ENCODE measurements at places on chromosomes 1 and 21. TPM values are rescaled to one million over a fixed set of nuclear protein-coding genes. Genes with fewer than 3 reads are reported as not detected.

GRCh38 chr1:18316764-18317163 is 164.0 kb upstream of the KLHDC7A start:
- H3K4me3 ChIP-seq = no peak overlapping the region
- no peaks in the 10 kb centered on the region for H3K36me3 ChIP-seq
- H3K27ac ChIP-seq = no peak overlapping the region
- no peaks in the 10 kb centered on the region for H3K4me1 ChIP-seq
- DNase-seq = no peak

DNA sequence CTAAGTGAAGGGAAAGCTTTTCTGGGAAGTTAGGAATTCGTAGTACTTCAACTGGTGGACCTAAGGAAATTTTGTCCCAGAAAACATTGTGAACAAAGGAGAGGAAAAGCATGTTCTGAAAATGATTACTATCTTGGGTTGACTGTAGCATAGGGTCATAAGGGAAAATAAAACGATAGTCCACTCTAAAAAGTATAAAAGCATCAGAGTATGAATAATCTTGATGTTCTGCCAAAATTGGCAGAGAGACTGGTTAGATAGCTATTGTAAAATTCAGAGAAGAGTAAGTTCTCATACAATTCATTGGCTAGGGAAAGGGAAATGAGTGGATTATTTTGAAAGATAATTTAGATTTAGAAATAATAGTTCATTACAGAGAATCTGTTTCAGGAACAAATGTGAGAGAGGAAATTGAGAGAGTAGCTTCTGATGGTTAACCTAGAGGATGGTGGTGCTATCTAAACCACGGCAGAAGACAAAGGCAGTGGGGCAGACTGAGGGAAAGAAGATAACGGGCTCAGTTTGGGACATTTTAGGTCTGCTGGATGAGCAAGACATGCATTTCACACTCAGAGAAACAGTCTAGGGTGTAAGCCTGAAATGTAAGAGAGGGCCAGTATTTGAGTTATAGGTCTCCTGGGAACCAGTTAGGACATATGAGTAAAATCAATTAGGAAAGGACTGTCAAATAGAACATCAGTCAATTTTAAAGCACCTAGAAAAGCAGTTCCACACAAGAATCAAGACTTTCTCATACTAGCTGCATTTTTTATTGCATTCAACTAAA is 799.3 kb upstream of the CXADR start:
- no peaks in the 10 kb centered on the region for H3K4me1 ChIP-seq
- H3K27me3 ChIP-seq = no peaks in the 10 kb centered on the region
- H3K36me3 ChIP-seq = no peaks in the 10 kb centered on the region
- DNase-seq = no peak

DNA sequence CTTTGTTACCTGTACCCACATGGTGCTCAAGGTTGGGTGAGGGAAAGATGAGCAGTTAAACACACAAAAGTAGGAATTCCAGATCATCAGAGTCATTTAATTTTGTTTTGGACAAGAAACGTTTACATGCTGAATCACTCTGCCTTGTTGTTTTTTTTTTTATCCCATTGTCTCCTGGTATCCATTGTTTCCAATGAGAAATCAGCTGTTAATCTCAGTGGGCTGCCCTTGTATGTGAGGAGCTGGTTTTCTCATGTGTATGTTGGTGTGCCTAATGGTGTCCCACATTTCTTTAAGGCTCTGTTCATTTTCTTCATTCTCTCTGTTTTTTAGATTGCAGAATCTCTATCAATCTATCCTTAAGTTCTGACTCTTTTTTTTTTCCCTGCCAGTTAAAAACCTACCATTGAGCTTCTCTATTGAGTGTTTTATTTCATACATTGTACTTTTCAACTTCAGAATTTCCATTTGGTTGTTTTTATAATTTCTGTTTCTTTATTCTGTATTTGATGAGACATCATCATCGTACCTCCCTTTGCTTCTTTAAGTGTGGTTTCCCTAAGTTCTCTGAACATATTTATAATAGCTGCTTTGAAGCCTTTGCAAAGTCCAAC is 8.8 kb upstream of the OBSCN start:
- no peaks in the 10 kb centered on the region for H3K4me1 ChIP-seq
- no peak overlapping the region for H3K4me3 ChIP-seq
- H3K27ac ChIP-seq = no peak overlapping the region
- peaks cover 24% of the 10 kb centered on the region for H3K36me3 ChIP-seq
- peaks cover 2% of the 10 kb centered on the region for H3K27me3 ChIP-seq

DNA sequence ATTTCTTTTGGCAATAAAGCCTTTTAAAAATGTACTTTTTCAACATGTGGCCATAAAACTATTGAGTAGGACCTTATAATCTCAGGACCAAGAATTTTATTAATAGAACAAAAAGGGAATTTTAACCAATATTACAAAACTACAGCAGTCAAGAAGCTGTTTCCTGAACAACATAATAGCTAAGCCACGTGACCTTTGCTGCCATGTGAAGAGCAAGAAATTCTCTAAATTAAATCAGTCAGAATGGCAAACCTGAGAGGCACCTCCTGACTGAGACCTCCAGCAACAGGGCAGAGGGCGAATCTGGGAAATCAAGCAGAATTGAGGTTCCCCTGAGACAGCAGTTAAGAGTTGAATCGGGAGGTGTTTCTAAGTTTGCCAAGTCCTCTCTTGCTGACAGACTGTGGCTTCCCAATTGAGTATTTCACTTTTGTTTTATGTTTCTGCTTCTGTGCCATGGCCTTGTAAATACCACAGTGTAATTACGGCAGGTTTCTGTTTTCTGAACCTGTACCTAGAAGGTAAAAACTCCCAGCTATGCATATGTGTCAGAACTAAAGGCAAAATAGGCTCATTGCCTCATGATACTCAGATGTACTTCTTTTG is 358.4 kb downstream of the NTNG1 start:
- no peak overlapping the region for H3K27ac ChIP-seq
- no peaks in the 10 kb centered on the region for H3K36me3 ChIP-seq
- H3K4me3 ChIP-seq = no peak overlapping the region
- no peak for DNase-seq
- H3K27me3 ChIP-seq = no peaks in the 10 kb centered on the region
- H3K4me1 ChIP-seq = no peaks in the 10 kb centered on the region

PODN gene
- total RNA-seq = not detected

FCGR2B gene
- total RNA-seq = not detected

MROH9 gene
- not detected for total RNA-seq

GRCh38 chr1:206757524-206758266 is 12.9 kb upstream of the IL19 start:
- H3K4me1 ChIP-seq = peaks cover 29% of the 10 kb centered on the region
- no peak overlapping the region for H3K4me3 ChIP-seq
- H3K27me3 ChIP-seq = no peaks in the 10 kb centered on the region
- peak; percentile 58 for DNase-seq

Measured in activated CD8-positive, alpha-beta T cell treated with anti-CD3 and anti-CD28 coated beads for 36 hours (primary cell).